ENCODE measurements at places on chromosomes 13 and 19.

DNA sequence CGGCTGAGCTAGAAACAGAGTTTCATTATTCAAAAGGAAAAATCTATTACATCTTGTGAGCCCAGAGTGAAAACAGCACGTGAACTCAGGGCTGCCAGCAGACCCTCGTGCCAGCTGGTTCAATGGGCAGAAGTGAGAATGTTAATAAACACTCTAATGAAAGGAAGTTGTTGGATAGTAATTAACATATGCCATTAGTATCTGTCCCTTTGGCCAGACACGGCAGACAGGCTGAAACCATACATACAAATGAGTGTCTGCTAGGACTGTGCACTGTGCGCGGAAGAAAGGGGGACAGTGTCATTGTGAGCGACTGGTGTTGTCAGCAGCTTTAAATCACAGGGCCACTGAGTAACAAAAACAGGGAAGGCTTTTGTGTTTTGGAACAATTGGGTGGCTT is 121.9 kb upstream of the TSC22D1 start:
- no peak for DNase-seq

DNA sequence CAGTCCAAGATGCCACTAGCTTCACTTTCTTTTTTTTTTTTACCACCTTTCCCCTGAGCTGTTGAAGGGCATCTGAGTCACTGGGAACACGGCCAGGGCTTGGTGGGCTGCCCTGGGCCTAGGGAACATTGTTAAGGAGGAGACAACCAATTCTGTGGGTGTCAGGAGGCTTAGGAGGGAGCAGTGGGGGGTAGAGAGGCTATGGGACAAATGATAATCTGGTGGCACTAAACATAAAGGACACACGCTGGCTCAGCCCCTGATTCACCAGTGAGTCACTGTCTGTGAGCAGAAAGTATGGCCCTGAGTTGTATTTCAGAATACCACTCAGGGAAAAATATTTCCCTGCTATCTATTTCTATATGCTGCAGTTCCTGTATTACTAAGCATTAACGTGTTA is 207.8 kb downstream of the DCLK1 start:
- DNase-seq: no peak

GRCh38 chr13:80265348-80265747 is 75.6 kb downstream of the SPRY2 start:
- peak; percentile 11 for DNase-seq

GRCh38 chr13:36820222-36820621 is 1.2 kb downstream of the RFXAP start:
- no peak for DNase-seq

DNA sequence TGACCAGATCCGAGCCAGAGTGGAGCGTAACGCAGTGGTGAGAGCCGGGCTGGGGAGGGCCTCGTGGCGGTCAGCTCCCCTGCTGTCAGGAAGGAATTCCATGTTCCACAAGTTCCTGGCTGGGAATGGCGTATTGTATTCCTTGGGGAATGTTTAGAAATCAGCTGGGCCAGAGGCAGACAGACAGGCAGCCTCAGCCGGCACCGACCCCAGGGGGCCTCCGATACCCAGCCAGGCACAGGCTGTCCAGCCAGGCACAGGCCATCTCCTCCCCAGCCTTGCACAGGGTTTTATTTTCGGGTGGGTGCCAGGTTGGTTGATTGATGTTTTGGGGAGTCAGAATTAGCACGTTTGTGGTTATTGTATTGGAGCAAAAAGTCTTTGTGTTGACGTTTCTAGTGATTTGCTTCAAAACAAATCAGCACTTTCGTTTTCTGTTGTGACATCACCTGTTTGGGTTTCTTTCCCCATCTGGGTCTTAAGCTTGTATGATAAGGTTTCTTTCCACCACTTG is 126.6 kb upstream of the MCF2L start:
- no peak for DNase-seq

DNA sequence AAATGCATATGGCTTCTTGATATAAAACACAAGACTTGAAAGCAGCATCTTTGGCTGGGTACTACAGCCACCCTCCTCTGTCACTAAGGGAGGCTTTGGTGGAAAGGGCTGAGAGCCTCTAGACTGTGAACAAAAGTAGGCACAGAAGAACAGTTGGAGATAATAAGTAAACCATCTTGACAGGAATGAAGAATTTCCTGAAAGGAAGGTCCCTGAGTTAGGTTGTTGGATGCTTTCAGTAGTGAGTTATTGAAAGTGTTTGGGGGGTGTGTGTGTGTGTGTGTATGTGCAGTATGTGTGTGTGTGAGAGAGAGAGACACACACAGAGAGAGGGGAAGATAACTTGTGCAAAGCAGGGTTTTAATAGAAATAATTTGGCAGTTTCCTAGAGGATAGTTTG is 38.2 kb downstream of the ALOX5AP start:
- DNase-seq: no peak

GRCh38 chr13:99347335-99347878 is 40.2 kb upstream of the GPR183 start:
- no peak for DNase-seq

DNA sequence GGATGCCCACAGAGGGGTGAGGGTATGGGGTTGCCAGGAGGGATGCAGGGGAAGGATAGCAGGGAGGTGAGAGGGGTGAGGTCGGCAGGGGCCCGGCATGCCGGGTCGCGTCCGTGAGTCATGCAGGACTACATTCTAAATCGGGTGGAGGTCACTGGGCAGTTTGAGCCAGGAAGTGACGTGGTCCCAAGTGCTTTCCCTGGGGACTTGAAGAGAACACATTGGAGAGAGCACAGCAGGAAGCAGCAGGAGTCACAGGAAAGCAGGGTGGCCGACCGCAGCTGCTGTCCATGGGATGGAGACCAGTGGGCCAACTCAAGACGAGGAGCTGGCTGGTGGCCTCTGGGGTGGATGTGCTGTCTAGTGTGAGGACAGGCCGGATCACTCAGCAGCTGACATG is 92.0 kb upstream of the WASF3 start:
- no peak for DNase-seq

GRCh38 chr19:5138606-5139582 is 170.0 kb downstream of the KDM4B start:
- DNase-seq: peak; percentile 90

DNA sequence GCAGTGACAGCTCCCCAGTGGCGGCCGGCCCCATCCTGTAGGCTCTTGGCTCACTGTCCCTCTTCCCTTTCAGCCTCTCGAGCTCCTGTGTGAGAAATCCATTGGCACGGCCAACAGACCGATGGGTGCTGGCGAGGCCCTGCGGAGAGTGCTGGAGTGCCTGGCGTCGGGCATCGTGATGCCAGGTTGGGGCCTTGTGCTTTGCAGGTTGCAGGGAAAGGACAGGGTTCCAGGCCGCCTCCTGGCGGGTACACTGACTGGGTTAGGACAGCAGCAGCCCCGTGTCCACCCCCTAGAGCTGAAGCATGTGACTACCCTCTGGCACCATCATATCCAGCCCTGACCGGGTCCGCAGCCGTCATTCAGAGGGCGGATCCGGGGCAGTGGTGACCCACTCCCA is 21.5 kb upstream of the QTRT1 start:
- no peak for DNase-seq

- DNase-seq: no peak
Measured at GRCh38 chr19:33472691-33473652, 48.6 kb downstream of the PEPD start.

DNA sequence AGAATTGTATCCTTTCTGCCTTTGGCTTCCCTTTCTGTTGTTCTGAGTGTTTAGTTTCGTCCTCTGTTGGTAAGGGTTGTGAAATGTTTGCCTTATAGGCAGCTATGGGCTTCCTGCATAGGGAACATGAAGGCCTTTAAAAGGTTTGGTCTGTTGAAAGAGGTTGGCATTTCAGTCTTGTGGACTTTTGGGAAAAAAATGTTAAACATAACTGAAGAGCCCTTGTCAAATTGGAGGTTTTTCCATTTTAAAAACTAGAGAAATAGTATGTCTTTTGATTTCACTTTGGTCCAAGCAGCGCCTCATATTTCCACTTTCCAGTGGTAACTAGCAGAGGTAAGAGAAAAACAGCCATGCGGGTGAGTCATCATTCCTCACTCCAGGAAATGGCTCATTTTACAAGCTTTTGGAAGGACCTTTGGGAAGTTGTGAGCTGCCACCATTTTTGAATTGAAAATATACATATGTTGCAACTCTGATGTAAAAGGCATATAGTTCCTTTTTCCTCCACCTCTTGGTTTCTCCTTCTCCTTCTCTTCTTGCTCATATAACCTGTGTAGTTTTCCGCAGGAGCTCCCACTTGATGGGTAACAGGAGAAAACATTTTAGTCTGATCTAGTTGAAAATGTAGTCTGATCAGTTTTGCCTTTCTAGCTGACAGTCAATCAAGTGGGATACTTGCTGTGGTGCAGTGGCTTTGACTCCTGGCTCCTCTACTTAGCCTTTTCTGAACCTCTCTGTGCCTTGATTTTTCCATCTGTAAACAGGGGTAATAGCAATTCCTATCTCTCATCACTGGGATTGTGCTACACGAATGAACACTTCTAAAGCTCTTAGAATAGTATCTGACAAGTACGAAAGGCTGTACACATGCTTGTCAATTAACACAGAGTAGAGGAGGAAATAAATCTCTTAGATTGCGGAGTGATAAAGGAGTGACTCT is 23.0 kb downstream of the GPC6 start:
- no peak for DNase-seq

- DNase-seq: no peak
Measured at GRCh38 chr13:80239571-80240255, 101.2 kb downstream of the SPRY2 start.

DNA sequence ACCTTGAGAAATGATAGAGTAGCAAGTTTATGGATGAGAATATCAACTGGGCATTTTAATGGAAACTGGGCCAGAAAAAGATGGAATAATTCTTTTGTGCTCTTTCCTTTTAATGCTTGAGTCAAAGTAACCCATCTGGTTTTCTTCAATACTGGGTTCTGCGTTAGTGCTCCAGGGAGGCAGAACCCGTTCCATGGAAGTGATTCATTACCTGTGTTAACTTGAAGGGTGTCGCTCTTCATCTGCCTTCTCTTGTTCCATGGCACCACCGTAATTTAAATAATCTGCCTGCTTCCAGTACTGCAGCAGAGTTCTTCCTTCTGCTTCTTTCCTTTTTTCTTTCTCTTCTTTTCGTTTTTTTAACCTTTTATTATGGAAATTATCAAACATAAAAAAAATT is 14.7 kb upstream of the USP12 start:
- DNase-seq: no peak

DNA sequence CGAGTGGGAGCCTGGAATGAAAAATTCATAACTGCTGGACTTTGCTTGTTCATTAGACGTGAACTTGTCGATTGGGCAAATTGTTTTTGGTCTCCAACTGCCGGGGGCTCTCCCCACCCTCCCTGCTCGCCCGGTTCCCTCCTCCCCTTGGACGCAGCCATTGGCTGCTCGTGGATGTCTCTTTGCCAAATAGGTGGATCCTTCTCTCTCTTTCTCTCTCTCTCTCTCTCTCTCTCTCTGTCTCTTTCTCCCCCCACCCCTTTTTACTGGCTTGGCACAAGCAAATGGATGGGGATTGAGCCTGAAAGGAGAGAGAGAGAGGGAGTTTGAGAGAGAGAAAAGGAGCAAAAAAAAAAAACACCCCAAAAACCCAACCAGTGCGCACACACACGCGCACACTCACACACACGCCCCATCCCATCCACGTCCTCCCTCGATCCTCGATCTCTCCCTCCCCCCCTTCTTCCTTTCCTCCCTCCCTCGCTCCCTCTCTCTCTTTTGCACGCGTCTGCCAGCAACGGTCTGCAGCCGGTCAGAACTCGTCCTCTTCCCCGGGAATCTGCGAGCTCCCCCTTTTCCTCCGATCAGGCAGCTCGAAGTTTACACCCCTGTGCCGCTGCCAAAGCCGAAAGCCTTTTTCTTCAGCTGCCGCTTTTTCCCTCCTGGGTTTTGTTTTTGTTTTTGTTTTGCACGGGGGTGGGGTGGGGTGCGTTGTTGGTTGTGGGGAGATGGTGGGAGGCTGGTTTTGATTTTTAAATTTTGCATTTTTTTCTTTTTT is 27.8 kb downstream of the NFIX start:
- peak; percentile 85 for DNase-seq

DNA sequence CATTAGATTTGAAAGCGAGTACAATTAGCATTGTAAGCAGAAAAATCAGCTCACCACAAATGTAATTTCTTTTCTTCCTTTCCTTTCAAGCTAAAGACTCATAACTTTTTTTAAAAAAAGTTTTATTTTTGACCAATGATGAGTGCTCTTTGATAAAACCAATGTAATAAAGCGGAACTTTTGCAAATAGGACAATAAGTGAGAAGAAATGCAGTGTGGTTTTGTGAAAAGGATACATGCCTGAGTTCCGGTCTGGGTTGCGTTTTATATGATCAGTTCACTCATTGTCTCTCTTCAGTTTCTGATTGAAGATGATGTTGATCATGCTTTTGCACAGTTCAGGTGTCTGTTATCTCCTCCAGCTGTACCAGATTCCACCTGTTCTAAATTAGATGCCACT is 274.4 kb downstream of the KLF12 start:
- no peak for DNase-seq

DNA sequence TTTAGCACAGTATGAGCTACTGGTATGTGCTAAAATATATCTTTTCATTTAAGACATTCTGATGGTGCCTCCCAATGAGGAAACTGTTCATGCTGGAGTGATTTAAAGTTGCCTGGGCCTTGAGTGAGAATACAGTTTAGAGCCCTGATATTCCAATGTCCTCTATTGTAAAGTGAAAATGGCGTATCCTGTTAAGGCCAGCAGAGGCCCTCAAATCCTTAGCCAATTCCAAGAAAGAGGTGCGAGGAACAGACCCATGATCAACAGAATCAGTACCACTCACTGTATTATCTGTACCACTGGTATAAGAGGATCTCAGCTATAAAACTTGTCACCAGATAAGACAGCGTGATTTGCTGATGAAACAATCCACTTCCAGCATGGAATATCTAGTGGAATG is 273.1 kb upstream of the SLITRK5 start:
- DNase-seq: no peak

- no peak for DNase-seq
Measured at GRCh38 chr13:30120133-30120822, 187.1 kb downstream of the KATNAL1 start.

GRCh38 chr19:35973487-35973886 is 21.5 kb upstream of the SDHAF1 start:
- no peak for DNase-seq

DNA sequence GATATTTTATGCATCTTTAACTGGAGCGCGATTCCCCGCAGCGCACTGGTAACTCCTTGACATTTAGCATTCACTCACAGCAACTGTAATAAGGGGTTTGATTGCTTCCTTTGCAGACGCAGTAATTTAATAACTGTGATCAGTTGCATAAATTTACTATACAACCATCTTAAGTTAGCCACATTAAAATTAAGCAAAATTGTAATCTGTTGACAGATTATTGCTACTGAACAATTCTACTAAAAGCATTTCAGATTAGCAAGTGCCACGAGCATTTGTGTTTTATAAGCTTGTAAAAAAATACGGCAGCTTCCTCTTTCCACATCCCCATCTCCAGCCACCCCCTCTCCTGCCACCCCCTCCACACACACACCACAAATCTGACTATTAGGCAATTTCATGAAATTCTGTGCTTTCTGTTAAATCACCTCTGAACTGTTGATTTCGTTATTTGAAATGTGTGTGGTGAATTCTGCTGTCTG is 44.4 kb downstream of the TSHZ3 start:
- DNase-seq: peak; percentile 57

All from hematopoietic multipotent progenitor cell treated with erythropoietin and hydrocortisone succinate and interleukin-3 and kit ligand, for 6 days (in vitro differentiated cells).